T-helper 9 cell (primary cell): ENCODE measurements at places on chromosomes 2 and 18.

GRCh38 chr2:106026271-106027190 is 167.6 kb downstream of the UXS1 start:
- no peak for DNase-seq

DNA sequence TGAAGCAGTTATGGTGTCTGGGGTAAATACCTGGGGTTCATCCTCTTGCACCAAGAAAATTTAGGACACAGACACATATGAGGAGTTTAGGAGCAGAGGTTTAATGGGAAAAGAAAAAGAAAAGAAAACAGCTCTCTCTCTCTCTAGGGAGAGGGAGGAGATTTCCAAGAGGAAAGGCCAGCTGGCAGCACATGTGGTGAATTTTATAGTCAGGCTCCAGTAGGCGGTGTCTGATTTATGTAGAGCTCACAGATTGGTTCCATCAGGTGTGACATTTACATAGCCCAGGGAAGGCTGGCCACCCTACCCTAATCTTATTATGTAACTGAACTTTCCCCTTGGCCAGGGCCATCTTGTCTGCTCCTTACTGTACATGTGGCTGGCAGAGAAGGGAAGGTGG is 297.5 kb upstream of the RGPD4 start:
- DNase-seq, result no peak

DNA sequence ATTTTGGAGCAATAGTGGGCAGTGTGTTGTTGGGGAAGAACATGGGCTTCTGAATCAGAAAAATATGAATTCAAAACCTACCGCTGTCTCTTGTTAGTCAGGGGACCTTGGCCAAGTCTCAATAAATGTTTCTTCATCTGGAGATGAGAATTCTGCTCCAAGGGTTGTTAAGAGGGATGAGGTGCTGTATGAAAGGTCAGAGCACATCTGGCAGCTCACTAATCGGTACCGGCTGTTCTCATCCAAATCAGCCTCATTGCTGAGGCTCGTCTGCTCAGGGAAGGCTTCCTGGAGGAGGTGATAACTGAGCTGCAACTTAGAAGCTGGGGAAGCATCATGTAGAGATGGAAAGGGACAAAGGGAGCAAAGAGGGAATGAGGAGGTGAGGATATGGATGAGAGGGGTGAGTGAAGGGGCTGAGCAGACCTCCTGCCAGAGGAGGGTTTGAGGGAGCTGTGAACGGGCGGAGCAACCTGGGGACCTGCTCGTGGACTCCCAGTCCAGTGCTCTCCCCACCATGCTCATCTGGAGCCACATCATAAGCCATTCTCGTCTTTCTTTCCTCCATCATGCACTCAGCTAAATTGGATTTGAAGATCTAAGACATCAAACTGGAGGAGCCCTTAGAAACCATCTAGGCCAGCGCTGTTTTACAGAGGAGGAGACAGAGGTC is 47.4 kb downstream of the GREB1 start:
- DNase-seq, result no peak

- no peak for DNase-seq
Measured at GRCh38 chr18:2848247-2849246, 1.7 kb downstream of the EMILIN2 start.

GRCh38 chr18:61765097-61765496 is 127.7 kb downstream of the RNF152 start:
- DNase-seq, result no peak

- DNase-seq, result no peak
Measured at GRCh38 chr2:180644709-180645108, 335.7 kb upstream of the UBE2E3 start.

DNA sequence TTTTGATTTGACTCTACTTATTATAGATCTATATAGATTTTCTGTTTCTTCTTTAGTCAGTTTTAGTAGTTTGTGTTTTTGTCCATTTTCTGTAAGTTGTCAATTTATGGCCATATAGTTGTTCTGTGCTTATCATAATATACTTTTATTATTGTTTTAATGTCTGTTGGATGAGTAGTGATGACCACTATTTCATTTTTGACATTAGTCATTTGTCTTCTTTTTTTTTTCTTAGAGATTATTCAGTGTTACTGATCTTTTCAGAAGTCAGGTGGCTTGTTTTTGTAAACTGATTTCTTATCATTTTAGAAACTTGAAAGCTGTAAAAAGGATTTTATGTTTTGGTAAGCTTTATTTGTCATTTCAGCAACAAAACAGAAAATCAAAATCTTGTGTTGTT is 57.3 kb downstream of the EPC2 start:
- DNase-seq, result no peak

DNA sequence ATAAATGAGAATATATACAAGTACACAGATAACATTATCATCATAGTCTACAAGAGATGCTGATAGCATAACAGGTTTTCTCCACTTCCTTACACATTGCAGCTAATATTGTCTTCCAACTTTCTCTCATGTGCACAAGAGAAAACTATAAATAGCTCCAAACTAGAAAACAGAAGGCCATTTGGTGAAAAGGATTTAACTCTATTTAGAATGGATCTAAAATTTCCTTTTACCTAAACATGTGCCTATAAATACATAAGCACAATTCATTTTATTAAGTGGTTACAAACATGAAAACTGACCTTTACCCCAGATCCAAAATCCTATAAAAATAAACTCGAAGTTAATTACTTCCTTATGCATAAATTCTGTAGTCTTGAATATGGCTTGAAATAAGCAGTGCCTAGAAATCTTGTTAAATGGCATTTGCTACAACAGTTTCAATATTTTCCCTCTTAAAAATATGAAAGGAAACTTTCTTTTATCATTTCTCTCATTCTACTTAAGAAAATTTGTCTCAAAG is 41.6 kb downstream of the SLC25A12 start:
- DNase-seq, result no peak

DNA sequence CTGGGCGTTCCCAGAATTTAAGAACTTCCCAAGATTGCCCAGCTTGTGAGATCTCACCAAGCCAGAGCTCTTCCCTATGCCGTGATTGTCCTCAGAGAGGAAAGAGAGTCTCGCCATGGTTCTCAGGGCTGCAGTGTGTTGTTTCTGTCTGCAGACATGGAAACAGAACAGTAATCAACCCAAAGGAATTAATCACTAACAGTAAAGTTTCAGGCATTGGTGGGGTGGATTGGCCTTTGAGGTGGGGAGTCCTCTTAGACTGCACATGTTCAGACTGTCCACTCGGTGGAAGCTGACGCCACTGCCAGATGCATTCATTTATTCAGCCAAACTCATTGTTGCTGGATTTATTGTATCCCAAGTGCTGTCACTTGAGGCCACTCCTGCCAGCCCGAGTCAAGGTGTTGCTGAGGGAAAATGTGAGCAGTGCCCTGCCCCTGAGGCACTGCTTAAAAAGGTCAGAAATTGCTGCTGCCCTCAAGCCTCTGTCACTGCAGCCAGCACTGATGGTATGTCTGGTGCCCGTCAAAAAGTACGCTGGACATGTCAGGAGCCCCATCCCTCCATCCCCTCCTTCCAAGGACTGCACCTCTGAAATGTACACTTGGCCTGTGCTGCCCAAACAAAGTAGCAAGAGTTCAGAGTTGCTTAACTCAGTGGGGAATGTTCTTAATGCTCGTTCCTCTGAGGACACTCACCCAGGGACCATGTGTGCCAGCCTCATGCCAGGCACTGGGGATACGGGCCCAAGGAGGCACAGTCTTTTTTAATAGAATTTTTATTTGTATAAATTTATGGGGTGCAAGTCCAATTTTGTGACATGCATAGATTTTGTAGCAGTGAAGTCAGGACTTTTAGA is 201.0 kb downstream of the GLI2 start:
- DNase-seq, result no peak

GRCh38 chr2:173401716-173402326 is 47.1 kb downstream of the CDCA7 start:
- DNase-seq, result no peak

- no peak for DNase-seq
Measured at GRCh38 chr2:42051543-42052235, 3.9 kb downstream of the PKDCC start.

DNA sequence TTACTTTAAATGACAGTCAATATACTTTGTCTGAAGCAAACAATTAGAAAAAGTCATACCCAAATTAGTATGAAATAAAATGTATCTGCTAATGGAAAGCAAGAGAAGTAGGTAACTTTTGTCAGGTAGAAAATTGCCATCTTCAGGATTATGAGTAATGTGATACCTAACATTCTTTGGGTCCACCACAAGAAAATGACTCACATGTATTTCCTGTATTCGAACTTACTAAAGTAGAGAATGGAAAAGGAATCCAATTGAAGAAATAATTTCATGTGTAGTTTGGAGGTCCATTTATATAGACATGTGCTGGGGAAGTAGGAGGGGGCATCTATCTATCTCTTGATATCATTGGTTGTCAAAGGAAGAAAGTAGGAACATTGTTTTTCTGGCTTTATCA is 636.2 kb upstream of the CHAC2 start:
- no peak for DNase-seq

GRCh38 chr2:207534417-207534816 is 4.7 kb downstream of the CREB1 start:
- DNase-seq, result no peak

DNA sequence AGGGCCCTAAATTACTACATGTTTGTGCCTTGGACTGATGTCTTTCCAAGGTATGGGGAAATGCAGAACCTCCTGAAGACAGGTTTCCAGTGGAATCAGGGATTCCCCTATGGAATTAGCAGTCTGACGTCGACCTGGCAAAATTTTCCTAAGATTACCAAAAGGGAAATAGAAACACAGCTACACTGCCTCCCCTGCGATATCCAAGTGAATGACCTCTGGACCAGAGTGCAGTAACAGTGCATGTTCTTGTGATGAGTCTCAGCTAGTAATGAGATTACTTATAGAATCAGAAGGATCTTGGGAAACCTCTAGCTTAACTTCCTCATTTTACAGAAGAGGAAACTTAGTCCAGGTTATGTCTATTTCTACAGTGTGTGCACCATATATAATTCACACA is 21.3 kb upstream of the CHST9 start:
- no peak for DNase-seq

DNA sequence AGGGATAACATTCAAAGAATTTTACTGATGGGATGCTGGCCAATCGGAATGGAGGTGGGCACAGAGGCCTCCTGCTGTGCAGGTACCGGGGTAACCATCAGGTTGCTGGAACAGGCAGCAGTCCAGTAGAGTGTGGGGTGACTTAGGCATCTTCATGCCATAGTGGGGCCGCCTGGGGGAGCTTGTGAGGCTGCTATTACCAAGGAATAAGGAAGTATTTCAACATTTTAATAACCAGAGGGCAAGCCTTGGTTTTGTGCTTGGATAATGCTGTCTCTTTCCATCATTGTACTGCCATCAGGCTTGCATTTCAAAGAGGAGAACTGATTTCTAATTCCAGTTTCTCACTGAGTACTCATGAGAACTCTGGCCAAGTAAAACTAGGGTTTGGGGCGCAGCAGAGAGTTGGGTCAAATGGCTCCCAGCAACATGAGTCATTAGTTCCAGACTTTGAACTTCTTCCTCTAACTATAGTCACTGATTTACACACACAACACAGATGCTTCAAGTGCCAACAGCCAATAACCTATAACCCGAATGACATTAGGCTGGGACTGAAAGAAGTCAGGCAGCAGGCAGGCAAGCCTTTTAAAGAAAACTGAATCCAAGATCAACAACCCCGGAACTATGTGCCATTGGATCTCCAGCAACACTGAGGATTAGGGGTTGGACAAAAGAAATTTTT is 56.1 kb upstream of the FHL2 start:
- DNase-seq, result no peak

- DNase-seq, result no peak
Measured at GRCh38 chr2:201790291-201790690, 9.6 kb upstream of the ALS2 start.

DNA sequence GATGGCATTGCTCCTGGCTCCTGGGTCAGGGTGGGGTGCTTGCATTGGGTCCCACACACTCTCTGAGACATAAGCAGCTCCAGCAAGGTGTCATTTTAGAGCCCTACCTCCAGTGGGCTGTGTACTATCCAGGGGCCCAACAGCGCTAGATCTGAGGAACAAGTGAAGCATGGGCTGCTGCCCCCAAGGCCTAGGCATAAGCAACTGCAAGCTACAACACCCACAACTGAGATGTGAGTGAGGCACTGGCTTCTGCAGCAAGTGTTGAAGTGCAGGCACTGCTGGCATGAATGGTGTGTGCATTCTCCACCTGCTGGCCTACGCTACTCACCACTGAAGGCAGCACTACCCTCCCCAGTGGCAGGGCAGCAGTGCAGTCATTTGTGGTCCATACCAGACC is 81.0 kb upstream of the STK39 start:
- no peak for DNase-seq

DNA sequence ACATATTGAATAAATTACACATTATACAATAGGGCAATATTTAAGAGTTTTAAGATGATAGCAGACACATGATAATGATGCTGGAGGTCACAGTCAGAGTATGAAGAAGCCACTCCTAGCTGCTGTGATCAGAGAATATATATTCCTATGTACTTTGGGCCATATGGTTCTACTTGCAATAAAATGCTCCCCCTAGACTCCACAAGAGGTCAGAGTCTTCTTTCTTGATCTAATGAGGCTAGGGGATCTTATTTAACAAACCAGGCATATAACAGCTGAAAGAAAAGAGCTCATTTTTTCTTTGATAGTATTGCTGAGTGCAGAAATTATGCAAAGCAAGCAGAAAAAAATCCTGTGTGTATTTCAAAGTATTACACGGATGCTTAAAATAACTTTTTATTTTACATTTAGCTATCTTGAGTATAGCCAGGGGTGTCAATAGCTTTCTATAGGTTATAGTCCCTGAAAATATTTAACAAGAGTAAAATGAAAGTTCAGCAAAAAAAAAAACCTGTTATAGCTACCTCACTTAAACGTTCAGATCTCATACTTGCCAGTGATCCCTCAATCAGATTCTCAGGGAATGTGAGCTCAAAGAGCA is 748.7 kb upstream of the CHAC2 start:
- DNase-seq, result no peak

- no peak for DNase-seq
Measured at GRCh38 chr2:70482401-70482800, 71.2 kb downstream of the TGFA start.

DNA sequence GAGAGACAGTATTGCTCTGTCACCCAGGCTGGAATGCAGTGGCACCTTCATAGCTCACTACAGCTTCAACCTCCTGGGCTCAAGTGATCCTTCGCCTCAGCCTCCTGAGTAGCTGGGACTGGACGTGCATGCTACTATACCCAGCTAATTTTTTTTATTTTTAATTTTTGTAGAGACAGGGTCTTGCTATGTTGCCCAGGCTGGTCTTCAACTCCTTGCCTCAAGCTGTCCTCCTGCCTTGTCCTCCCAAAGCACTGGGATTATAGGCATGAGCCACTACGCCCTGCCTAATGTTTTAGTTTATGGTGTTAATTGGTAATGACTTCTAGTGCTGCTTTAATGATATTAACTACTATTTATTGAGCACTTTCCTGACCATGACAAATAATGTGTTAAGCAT is 18.3 kb downstream of the RNF138 start:
- no peak for DNase-seq

DNA sequence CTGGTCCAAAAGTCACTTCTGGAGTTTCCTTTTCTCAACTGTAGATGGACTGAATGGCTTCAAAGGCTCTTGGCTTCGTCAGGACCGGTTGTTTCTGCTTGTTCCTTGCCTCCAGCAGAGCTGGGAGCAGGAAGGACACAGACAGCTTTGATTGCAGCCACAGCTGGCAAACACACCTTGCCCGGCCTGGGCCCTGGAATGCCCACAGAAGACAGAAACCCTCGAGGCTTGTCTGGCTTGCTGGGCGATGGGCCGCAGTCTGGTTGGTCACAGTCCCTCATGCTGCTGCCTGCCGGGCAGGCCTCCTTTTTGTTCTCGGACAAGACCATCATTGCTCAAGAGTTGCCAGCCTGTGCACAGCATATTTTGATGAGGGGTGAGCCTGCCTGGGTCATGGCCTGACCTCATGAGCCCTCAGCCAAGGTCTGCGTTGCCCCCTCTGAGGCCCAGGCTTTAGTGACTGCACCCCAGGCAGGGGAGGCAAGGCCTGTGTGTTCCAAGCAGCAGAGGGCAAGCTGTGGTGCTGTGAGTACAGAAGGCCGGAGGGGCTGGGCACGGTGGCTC is 37.8 kb downstream of the ATP6V1C2 start:
- DNase-seq, result no peak
